Mammary epithelial cell (primary cell): ENCODE measurements at places on chromosomes 2 and 18. TPM values are rescaled to one million over a fixed set of nuclear protein-coding genes. Genes with fewer than 3 reads are reported as not detected.

- DNase-seq: no peak
These were observed 21.7 kb downstream of the CDH19 start for GRCh38 chr18:66582211-66582610.

Gene CNTNAP5
- total RNA-seq: not detected

DNA sequence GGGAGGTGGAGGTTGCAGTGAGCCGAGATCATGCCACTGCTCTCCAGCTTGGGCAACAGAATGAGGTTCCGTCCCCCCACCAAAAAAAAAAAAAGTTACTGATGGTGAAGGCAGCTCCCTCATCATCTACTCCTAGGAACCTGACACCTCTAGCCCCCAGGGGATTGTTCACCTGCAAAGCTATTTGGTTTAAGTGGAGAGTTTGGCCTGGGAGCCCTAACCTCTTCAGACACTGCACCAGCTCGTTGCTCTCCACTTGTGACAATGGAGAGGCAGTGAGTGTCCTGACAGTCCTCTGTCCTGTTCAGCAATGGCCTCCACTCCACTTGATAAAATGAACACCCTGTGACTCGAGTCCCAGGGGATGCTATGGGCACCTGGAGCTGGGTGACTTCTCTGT lies 43.5 kb downstream of the ATP6V1C2 start:
- DNase-seq: no peak

DNA sequence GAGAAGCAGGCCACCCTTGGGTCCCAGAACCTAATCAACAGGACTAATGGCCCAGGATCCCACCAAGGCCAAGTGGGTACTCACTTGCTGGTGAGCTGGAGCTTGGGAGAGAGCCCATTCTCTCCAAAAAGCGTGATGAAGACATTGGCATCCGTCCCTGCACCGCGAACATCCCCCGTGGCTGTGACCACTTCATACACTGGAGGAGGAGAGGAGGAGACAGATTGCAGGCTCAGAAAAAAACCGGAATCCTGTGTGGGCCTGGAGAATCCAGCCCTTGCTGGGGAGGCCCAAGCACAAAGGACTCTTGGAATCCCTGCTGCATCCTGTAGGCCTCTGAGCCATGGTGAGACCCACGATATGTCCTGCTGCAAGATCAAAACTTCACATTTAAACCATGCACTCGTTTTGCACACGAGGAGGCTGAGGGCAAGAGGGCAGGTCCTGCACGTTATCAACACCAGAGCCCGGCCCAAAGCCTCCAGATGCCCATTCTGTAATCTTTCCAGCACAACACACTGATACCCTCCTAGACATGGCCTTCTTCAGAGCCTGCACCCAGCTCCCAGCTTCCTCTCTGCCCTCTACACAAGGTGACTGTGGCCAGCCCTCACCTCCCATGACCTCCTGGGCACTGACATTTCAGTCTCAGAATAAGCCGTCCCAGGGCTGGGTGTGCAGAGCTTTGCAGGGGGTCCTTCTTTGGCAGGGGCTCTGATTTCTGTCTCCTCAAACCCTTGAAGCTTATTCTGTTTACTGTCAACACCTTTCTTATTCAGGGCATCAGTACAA lies 7.8 kb downstream of the LOXHD1 start:
- DNase-seq: no peak

Gene SPRED2
- total RNA-seq: 59.1 and 60.6 TPM in 2 replicates

Gene ACVR1
- 41.2 TPM for total RNA-seq

DNA sequence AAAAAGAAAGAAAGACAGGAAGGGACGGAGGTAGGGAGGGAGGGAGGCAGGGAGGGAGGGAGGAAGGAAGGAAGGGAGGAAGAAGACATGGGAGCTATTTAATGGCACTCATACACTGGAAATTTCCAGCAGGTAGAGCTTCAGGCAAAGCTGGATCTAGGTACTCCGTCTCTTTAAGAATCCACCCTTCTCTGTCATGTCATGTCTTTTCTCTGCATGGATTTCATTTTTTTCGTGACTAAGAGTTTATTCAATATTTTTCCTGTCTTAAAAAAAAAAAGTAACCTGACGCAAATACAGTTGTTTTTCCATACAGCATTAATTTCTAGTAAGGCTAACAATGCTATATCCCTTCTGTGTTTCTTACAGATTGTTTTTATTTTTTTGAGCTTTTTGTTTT lies 56.3 kb upstream of the MCFD2 start:
- DNase-seq: no peak

GRCh38 chr2:176187899-176188773 lies at the start of gene HOXD1:
HOXD1 (plus strand) TSS chr2:176188668; CDS start chr2:176188802, 134 bp downstream.
- no peak for DNase-seq

DNA sequence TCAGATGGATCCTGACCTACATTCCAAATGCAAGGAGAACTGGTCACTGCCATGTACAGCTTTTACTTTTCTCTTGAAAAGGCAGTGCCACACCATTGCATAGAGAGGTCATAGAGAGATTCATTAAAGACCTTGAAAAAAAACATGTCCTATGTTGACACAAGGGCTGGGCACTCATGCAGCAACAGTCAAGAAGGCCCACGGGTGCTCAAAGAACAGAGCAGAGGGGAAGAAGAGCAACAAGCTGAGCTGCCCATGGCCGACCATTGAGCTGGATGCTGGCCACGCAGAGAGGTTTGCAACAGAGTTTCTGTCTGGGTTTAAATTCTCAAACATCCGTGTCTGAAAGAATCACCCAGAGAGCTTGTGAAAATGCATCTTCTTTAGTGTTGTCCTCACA lies 99.1 kb downstream of the ADD2 start:
- DNase-seq: no peak

GRCh38 chr18:40046596-40046995 lies 1908.4 kb upstream of the PIK3C3 start:
- DNase-seq: no peak

DNA sequence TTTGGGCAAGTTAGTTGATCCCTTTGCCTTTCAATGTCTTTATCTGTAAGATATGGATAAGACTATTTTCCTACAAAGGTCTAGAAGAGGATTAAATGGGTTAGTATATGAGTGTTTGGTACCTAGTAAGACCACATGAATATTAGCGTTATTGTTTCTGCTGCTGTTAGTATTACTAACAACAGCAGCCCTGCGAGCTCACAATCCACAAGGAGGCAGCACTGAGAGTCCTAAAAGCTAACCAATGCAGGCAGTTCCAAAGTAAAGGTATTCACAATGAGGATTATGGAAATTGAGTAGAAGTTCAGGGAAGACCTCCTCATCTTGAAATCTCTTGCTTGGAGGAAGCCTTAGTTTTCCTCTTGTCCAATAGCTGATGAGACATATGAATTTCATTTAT lies 248.9 kb downstream of the TDRD15 start:
- DNase-seq: peak; percentile 15

Gene GALNT14
- 12.7 TPM for total RNA-seq

DNA sequence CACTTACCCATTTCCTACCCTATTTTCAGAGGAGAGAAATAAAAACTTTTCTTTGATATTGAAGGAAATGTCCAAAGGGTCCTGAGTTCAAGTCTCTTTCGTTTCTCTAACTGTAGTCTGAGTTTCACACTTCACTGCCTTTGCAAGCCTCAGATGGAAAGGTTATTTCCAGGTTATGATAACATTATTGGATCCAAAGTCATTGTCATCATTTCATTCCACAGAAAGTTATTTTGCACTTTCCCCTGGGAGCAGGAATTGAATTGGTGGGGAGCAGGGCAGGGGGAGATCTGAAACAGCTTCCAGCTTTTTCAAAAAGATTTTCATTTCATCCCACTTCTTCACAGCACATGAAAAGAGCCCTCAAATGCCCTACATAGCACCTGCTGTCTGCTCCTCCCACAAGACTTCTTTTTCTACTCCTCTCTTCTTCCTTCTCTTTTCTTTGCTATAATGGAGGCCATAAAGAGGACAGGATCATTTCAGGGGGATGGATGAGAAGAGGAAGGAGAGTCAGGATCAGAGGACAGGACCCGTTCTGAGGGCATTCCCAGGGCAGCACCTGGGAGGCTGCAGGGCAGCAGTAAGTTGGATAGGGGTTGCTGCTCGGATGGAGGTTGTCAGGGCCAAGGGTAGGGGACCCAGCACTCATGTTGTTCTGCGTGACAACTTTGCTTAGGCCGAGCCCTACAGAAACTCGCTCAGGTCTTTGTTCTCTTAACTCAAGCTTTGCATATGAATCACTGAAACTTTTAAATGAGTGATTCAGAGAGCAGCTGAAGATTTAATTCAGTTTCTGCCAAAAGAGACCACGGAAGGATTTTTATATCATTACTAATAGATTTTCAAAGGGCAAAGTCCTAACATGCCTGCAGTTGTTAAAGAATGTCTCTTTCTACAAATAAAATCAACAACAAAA lies 11.4 kb upstream of the GALNT5 start:
- DNase-seq: peak; percentile 97

DNA sequence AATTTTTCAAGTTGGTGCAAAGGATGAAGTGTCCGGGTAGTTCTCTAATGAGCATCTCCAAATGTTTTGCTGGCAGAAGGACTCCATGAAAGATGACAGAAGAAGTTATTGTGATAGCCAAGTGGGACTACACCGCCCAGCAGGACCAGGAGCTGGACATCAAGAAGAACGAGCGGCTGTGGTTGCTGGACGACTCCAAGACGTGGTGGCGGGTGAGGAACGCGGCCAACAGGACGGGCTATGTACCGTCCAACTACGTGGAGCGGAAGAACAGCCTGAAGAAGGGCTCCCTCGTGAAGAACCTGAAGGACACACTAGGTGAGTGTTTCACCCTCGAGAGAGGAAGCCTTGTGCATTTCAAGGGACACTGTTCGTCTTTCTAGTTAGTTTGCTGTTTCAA lies 110.3 kb downstream of the NCK2 start:
- no peak for DNase-seq

DNA sequence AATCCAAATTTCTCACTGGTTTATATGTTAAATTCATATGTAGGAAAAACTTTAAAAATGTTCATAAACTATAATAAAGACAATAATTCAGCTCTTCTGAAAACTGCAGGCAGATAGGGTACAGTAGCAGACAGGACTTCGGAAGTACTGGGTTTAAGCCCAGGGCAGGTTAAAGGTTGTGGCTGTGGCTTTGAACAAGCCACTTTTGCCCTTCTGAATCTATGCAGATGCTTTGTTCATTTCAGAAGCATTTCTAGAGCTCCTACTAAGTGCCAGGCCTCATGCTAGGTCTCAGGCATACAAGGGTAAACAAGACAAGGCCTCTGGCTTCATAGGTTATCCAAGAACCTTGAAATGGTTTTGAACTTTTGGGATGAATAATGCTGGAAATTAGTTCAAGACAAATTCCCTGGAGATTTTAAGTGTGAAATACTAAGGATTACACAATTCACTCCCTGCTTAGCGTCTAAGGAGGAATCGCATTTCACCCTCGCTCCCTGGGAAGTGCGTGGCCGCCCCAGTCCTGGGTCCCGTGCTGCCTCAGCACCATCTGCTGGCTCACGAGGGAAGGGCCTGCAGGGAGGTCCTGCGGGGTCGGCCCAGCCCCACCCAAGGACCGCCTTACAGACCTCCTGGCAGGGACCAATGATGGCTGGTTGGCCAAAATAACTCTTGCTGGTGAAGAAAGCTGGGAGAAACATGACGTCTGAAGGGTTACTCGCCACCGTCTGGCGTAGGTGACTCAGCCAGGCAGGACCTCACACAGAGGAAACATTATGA lies 67.7 kb upstream of the L3MBTL4 start:
- DNase-seq: peak; percentile 93

Gene DYNAP
- total RNA-seq: not detected in 2 replicates

DNA sequence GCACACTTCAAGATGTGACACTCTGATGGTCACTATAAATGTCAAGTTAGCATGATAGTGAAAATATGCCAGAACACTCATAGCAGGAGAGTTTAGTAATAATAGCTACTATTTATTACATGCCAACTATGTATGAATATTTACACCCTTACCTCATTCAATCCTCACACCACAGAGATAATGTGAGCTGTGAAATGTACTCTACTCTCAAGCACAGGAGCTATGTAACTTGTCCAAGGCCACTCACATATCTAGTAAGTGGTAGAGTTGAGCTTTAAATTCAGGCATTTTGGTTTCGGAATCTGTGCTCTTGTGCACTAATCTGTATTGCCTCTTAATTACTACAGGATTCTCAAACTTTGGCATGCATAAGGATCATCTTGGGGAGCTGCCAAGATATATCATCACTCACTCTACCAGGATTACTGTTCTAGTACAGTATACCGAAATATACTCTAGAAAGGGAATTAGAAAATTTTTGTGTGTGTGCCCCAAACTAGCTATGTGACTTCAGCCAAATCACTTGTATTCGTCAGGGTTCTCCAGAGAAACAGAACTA lies 154.3 kb downstream of the PLCL1 start:
- DNase-seq: no peak

Gene PLB1
- 4.2 and 5.2 TPM in 2 replicates for total RNA-seq

- no peak for DNase-seq
These were observed 108.9 kb upstream of the XPO1 start for GRCh38 chr2:61647044-61647443.

GRCh38 chr2:207993151-207993763 lies 32.1 kb downstream of the PLEKHM3 start:
- peak; percentile 59 for DNase-seq

DNA sequence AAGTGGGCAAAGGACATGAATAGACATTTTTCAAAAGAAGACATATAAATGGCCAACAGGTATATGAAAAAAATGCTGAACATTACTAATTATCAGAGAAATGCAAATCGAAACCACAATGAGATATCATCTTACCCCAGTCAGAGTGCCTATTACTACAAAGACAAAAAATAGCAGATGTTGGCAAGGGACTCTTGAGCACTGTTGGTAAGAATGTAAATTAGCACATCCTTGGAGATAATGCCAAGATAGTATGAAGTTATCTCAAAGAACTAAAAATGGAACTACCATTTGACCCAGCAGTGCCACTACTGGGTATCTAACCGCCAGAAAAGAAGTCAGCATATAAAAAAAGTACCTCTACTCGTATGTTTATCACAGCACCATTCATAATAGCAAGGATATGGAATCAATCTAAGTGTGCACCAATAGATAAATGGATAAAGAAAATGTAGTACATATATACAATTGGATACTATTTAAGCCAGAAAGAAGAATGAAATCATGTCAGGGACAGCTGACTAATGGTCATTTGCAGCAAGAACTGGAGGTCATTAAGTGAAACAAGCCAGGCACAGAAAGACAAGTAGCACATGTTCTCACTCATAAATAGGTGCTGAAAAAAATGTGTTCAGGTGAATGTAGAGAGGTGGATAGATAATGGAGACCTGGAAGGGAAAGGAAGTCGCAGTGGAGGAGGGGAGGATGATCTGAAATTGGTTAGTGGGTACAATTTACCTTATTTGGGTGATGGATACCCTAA lies 141.7 kb upstream of the B3GNT2 start:
- no peak for DNase-seq
